ENCODE measurements at places on chromosomes 5 and 9. TPM values are rescaled to one million over a fixed set of nuclear protein-coding genes. Genes with fewer than 3 reads are reported as not detected.

The LRRC19 gene
- not detected for total RNA-seq

The BARHL1 gene
- total RNA-seq, result not detected

The FKTN gene
- total RNA-seq, result 3.7 TPM

The NR2F1 gene
- 4.4 TPM for total RNA-seq

The THBS4 gene
- total RNA-seq, result not detected

The TRIM36 gene
- total RNA-seq, result 2.6 TPM

The SPINK6 gene
- not detected for total RNA-seq

The IFNK gene
- total RNA-seq, result not detected

The SRP19 gene
- 88.0 TPM for total RNA-seq

The DNAH5 gene
- total RNA-seq, result 2.3 TPM

All from A549 treated with ZK216348 at 1 μM for 4 hours (cell line).